ENCODE measurements at places on chromosomes 4 and X.

- DNase-seq: no peak
Measured at GRCh38 chr4:89172865-89173264, 61.5 kb downstream of the TIGD2 start.

GRCh38 chr4:86521373-86521969 lies 72.6 kb upstream of the PTPN13 start:
- no peak for DNase-seq

DNA sequence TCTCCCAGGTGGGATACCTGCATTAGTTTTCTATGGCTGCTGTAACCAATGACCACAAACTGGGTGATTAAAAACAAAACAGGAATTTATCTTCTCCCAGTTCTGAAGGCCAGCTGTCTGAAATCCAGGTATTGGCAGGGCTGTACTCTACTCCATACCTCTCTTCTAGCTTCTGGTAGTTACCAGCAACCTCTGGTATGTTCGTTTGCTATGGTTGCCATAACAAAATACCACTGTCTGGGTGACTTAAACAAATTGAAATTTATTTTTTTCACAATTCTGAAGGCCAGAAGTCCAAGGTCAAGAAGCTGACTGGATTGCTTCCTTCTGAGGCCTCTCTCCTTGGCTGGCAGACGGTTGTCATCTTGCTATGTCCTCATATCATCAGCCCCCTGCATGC lies 642.1 kb upstream of the TENM3 start:
- DNase-seq: no peak

DNA sequence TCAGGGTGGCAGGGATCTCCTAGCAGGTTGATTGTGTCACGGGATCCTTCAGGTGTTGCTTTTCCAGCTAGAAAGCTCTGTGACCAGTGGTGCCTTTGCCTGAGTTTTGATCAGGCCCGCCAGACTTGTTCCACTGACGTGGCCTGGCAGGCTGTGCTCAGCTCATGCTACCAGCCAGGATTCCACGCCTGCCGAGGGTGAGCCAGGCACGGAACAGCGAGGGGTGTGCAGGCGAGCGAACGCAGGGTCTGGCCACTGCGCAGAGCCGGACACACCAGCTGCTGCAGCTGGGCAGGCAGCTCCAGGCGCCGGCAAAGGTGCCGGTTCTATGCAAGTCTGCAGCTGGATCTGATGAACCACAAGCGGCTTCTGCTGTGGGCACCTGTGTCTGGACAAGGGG lies 17.1 kb upstream of the SAT1 start:
- DNase-seq: no peak

DNA sequence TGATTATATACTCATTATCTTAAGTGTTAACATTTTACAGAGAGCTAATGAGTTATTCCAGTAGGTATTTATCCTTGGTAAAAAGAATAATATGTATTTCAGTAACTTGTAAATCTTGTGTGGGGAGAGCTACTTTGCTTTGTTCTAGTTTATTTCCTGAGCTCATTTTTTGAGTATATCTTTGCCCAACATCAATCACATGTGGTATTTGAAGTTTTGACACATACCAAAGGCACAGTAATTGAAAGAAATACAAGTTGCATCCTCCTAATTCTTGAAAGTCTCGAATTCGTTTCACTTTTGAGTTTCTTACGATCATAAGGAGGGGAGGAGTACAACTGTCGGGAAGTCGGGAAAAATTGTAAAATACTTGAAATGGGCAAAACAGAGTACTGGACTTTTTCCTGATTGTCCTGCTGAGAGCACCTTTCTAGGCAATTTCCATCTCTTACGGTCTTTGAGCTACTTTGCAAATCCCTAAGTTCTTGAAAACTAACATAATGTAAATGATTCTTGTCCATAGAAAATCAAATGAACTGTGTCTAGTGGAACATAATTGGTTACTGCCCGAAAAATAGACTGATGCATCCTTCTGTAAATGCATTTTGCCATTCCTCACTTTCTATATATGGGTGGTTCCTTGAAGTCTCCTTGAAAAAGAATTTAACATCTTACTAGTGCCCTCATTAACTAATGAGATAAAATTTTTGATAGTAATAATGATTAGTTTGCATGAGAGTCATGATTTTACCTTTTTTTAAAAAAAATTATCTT lies 20.6 kb downstream of the CLTRN start:
- no peak for DNase-seq

DNA sequence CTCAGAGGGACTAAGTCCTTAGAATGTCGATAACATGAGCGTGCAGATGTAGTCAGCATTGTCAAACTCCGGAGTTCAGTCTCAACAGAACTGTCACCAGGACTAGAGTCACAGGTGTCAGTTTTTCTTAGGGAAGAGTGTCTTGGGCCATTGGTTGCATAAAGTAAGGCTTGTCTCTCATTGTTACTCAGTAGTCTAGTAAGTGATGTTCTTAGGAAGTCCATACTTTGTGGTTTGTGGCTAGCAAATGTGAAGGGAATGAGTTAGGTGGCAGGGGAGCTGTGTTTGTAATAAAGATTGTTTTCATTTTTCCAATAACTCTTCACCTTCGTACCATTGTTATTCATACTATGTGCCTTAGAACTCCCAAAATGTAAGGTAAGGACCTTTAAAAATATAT lies 119.6 kb downstream of the AFF2 start:
- DNase-seq: no peak

GRCh38 chr4:169530048-169530447 lies 82.3 kb downstream of the NEK1 start:
- DNase-seq: no peak

GRCh38 chr4:20262221-20262620 lies 10.5 kb downstream of the SLIT2 start:
- DNase-seq: no peak

GRCh38 chr4:106601519-106601918 lies 232.9 kb upstream of the GIMD1 start:
- no peak for DNase-seq

GRCh38 chrX:21952624-21953023 lies 12.1 kb downstream of the SMS start:
- no peak for DNase-seq

GRCh38 chrX:38117485-38117884 lies 103.2 kb downstream of the SRPX start:
- no peak for DNase-seq

DNA sequence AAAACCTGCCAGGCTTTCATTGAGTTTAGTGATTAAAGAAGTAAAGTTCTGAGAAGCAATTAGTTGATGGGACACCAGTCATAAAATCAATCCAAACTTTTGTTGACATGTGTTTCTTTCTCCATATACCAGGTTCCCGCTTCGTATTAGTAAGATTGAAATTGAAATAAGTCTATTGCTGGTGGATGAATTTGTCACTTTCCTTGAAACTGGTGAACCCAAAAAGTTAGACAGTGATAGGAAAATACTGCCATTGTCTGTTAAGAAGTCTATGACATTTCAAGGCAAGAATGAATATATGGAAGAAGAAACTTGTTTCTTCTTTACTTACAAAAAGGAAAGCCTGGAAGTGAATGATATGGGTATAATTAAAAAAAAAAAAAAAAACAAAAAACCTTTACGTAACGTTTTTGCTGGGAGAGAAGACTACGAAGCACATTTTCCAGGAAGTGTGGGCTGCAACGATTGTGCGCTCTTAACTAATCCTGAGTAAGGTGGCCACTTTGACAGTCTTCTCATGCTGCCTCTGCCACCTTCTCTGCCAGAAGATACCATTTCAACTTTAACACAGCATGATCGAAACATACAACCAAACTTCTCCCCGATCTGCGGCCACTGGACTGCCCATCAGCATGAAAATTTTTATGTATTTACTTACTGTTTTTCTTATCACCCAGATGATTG lies at the start of gene CD40LG:
TSS of gene CD40LG (plus strand) at position 482 of the 684 bp plus-strand sequence. CDS start at position 573, 91 bp downstream.
- DNase-seq: no peak

- DNase-seq: no peak
Measured at GRCh38 chr4:72945719-72946336, 123.7 kb downstream of the COX18 start.

GRCh38 chr4:76434901-76435527 lies at the start of gene SHROOM3:
SHROOM3 (plus strand) TSS chr4:76435229; CDS start chr4:76436053, 824 bp downstream.
- no peak for DNase-seq

- DNase-seq: no peak
Measured at GRCh38 chrX:14864631-14865030, 8.2 kb downstream of the FANCB start.

DNA sequence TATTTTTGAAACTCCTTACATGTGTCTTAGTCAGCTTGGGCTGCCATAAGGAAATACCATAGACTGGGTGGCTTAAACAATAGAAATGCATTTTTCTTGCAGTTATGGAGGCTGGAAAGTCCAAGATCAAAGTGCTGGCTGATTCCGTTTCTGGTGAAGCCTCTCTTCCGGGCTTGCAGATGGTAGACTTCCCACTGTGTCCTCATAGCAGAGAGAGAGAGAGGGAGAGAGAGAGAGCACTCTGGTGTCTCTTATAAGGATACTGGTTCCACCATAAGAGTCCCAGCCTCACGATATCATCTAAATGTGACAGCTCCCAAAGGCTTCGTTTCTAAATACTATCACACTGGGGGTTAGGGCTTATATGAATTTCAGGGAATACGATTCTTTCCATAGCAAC lies 39.7 kb downstream of the ENPEP start:
- no peak for DNase-seq

DNA sequence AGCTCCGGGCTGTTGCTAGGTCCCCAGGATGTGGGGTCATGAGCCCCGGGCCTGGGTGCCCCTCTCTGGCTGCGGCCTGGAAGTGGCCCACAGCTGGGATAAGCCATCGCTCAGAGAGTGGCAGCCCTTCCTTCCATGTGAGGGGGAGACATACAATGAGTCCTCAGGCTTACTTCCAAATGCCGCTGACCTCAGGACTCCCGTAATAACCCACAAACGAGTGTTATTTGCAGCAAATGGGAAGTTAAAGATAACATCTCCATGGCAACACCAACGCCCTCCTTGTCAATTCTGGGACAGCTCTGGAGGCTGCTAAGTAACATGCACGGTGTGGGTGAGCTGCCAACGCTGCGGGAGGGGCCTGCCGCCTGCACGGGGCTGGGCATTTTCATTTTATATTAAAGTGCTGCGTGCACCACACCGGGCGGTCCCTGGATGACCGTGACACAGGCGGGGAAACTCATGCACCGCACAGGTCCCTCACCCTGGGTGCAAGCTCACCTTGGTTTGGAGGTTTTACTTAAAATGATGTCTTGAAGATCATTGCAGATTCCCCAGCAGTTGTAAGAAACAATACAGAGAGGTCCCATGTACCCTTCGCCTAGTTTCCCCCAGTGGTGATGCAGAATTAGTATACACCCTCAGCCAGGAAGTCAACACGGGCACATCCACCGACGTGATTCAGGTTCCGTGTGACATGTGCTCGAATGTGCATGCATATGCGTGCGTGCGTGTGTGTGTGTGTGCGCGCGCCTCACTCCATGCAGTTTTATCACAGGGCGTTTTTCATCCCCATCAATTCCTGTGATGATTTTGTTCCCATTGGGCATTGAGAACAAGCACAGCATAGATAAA lies 79.4 kb downstream of the ABLIM2 start:
- no peak for DNase-seq

GRCh38 chr4:174859904-174860303 lies 30.9 kb upstream of the GLRA3 start:
- no peak for DNase-seq

DNA sequence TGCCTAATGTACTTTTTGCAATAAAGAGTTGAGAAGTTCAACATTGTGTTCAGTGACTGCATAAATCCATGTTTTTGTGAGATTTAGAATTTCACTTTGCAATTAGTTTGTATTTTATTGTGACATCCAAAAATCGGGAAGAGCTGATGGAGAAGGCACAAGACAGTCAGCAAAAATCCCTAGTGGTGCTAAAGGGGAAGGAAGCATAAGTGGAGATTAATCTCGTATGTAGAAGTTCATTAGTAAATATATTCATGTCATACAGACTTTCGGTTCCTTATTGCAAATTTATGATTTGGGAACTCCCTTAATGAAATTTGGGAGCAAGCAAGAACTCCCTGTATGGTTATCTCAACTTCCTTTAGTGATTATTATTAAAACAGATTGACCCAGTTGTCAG lies 57.8 kb upstream of the SLC39A8 start:
- DNase-seq: no peak

GRCh38 chr4:141247430-141247780 lies 26.7 kb downstream of the ZNF330 start:
- DNase-seq: no peak

DNA sequence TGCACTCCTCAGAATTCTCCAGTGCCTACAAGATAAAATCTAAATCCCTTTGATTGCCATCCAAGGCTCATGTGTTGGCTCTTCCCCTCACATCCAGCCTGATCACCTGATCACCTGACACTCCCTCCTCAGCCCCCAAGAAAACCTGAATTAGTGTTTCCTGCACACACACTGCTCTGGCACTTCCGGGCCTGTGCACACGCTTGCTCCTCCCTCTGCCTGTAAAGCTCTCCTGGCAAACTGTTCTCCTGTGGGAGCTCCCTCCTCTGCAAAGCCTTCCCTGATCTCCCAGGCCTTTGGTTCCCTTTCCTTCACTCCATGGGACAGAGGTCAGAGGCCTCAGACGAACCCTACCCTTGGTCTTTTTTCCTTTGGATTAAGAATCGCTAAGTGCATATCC lies 19.9 kb downstream of the PHKA2 start:
- no peak for DNase-seq

- DNase-seq: no peak
Measured at GRCh38 chr4:46445710-46446314, 55.9 kb upstream of the GABRA2 start.

DNA sequence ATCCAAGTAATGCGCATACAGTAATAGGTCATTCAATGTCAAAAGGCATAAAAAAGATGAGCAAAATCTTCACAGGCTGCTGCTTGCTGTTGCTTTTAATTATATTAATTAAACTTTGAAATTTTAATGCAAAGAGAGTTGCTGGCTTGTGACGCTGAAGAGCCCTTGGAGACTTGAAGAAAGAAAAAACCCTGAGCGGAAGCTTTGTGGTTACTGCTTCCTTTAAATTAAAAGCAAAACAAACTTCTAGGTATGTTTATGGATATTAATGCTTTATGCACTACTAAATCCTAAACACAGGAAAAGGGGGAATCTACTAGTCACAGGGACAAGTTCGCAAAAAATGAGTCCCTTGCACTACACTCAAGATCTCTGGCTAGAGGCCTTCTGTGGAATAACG lies 166.7 kb downstream of the ANTXR2 start:
- DNase-seq: no peak

DNA sequence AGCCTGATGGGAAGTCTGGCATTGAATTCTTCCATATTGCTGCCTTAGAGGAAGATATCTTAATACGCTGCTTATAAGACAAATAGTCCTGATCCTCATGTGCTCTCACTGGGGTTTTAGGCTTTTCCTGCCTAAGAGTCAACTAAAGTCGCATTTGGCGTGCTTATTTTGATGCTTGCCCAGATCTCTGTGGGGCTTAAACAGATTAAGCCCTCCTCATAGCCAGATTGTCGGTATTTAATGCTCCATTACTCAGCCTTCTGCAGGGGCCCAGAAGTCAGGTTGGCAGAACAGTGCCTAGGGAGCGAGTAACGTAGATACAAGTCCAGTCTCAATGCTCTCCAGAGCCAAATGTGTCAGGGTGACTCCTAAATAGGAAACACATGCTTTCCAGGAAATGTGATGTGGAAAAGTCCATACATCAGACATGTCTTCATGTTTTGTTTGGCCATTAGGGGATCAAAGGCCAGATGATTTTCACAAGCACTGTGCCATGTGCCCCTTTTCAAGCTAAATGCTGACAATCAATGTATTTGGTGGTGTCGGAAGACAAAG lies 262.8 kb downstream of the PRDM5 start:
- no peak for DNase-seq
